Activated T-cell treated with anti-CD3 and anti-CD28 coated beads, Interleukin-2, amount 50 U/mL, for 24 hours (primary cell): ENCODE measurements at places on chromosomes 12 and 14.

GRCh38 chr12:58727521-58727920 lies 192.8 kb downstream of the LRIG3 start:
- no peak for DNase-seq

DNA sequence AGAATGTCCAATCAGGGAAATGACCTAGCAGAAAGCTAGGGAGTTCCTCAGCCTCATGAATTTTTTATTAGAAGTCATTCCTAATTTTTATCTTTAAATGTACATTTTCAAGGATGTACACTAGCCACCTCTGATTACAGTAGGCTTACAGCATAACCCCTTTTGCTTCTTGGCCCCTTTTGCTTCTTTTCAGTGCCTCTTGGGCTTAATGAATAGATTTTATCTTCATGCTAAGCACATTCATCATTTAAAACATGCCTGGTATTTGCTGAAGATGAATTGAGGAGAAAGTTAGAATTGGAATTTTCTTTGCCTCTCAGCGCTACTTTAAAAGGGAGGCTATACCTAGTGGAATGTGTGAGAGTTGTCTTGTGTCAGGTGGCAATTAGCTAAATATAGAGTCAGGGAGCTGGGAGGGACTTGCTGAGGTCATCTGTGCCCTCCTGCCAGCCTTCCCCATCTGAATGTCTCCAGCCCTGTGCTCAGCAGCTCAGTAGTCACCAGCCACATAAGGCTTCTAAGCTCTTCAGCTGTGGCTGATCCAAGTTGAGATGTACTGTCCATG lies 132.1 kb downstream of the SAMD4A start:
- DNase-seq, result no peak

DNA sequence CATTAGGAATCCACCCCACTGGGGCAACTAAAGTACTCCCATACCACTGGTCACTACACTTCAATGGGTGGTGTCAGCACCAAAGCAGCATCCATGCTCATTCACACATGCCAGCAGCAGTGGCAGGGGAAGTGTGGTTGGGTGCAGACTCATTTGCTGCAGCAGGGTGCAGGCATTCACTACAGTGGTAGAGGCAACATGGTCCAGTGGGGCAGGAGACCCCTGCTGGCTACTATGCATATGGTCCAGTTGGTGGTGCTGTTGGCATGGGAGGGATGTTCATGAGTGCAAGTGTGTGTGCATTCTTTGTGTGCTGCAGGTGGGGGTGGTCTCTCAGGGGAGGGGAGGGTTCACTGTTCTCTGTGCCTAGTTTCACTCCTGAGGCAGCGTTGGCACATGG lies 908.4 kb upstream of the NOVA1 start:
- no peak for DNase-seq

DNA sequence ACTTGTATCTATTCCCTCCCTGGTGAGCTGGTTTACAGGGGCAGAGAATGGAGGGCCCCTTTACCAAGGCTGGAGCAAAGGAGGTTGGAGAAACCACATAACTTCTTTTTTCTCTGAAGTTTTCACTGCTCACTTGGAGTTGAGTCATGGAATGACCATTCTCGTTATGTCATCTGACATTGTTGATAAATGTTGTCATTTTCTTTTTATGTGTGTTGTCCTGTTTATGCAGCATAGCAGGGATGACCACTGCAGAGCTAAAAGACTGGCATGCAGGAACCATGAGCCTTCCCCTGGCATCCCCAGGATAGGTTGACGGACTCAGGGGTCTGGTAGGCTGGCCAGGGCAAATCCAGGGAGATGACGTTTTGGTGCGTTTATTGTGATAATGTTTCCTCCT lies 256.8 kb upstream of the DDHD1 start:
- no peak for DNase-seq

GRCh38 chr14:28759653-28760313 lies 6.8 kb upstream of the FOXG1 start:
- no peak for DNase-seq

- DNase-seq, result no peak
Observed at GRCh38 chr12:47024463-47024862, 55.0 kb upstream of the PCED1B start.

- DNase-seq, result no peak
Observed at GRCh38 chr14:55699131-55700057, 119.4 kb downstream of the KTN1 start.

DNA sequence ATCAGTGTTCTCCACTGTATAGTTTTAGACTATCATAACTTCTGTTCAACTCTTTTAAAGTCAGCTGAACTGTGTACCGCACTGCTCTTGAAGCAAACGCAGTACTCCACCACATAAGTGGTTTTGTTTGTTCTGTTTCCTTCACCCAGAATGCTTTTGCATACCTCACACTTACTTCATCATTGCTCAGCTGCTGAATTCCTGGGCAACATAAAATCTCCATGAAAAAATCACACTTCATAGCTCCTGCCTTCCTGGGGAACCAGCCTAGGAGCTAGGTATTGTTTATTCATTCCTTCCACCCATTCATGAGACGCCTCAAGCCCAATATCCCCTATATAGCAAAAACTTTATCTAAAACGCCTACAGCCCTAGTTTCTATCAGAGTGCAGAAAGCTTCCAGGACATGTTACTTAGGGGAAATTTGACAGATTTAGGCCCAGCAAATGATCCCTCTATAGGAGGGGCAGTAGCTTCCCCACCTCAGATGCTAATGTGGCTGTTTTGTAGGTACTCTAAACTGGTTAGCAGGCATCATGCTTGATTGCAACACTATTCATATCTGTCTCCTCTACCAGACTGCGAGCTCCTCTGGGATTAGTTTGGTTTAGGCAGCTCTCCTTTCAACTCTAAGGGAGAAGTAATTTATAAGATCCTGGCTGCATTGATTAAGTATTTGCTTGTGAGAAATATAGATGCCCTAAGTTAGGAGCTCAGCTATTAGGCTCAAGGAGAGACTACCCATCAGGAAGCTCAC lies 44.5 kb downstream of the LRRC9 start:
- no peak for DNase-seq

DNA sequence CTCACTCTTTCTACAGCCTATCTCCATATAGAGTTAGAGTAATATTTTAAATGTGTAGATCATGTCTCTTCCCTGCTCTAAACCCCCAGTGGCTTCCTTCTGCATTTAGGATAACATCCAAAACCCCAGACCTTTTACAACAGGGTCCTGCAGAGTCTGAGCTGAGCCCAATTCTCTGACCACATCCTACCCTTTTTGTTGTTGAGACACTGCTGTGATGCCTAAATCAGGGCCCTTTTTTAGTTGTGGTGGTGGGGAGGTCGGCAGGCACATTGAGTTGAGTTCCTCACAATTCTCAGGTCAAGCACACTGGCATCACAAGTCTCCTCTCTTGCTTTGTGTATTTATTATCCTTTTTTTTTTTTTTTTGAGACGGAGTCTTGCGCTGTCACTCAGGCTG lies 1.8 kb upstream of the DDX47 start:
- DNase-seq, result no peak

GRCh38 chr12:127119600-127120140 lies 1147.3 kb upstream of the TMEM132C start:
- DNase-seq, result no peak

DNA sequence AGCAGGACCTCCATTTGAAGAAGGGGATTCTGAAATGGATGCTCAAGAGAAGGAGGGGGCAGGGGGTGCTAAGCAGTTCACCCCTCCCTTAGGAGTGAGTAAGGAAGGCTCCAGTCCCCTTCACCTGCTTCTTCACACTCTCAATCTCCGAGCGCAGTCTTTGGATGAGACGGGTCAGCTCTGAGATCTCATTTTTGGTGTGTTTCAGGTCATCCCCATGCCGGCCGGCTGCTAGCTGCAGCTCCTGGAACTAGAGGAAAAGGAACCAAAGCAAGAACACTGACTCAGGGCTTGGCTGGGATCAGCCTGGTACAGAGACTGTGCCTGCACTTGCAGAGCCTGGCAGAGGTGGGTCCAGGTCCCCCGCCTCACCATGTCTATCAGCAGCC lies 7.3 kb downstream of the KRT73 start:
- DNase-seq, result no peak

DNA sequence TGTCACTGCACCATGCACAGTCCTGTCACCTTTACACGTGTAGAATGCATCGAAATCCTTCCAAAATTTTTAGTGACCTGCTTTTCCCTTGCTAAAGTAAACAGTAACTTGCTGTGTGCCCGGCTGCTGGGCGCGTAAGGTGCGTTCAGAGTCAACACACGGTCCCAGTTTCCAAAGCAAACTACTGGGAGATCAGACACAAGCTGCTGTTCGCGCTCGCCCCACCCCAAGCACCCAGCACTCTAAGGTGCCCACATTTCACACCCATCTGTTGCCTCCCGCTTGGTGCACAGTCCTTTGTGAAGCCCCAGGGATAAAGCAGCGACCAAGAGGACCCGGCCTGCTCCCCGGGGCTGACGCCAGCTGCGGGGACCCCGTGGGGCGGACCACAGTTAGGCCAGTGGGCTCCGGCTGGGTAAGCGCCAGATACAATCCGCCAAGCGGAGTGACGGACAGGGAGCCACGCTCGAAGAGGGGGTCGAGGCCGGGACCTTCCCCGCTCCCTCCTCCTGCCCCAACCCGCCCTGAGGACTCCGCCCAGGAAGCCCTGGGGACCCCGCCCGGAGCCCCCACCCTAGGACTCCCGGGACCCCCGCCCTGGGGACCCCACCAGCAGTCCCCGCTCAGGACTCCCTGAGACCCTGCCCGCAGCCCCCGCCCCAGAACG lies 633 bp downstream of the STX2 start:
- DNase-seq, result peak; percentile 71

- no peak for DNase-seq
Observed at GRCh38 chr14:79077096-79077495, 906.9 kb downstream of the NRXN3 start.

DNA sequence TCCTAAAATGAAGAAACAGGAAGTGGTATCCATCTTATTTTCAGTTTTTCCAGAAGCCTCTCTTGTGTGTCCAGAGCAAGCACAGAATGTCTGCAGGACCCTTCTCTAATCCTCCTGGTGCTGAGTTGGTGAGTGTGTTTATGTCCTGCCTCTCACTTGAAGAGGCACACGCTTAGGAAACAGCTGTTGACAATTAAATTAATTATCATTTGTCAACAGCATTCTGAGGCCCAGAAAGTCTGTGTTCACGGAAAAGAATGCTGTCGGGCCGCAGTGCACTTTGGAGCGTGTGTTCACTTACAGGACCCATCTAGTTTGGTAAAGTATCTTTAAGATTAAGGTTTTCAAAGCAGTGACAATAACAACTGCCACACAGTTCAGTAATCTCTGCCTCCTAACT lies 70.5 kb downstream of the LMNTD1 start:
- no peak for DNase-seq

DNA sequence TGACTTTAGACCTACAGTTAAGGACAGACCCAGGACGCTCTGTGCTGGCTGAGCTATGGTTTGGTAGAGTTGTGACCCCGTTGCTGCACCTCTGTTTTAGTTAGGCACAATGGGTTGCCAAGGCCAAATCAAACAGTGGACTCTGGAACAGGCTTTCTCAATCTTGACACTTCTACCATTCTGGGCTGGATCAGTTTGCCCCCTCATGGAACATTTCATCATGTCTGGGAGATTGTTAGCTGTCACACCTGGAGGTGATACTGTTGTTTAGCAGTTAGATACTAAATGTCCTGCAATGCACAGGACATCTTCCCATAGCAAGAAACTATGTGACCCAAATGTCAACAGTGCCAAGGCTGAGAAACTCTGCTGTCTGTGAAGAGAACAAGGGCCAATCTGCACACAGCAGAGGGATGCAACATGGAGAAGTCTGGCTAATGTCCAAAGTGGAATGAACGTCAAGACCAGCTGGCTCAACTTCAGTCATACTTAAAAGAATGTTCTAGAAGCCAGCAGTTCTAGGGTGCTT lies 65.6 kb upstream of the DICER1 start:
- DNase-seq, result no peak

DNA sequence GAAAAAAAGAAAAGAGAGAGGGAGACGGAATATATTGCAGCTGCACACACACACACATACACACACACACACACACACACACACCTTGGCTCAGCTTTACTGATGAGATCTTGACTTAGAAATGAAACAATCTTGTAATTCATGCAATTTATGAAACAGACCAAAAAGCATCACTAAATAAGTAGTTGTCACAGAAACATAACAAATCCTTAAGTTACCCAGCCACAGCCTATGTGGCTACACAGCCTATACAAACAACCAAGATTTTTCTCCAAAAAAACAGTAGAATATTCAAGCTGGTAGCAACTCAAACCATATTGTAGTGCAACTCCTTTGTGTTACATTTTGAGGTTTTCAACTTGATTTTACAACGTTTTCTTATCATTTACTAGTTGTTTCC lies 37.9 kb upstream of the GNG2 start:
- no peak for DNase-seq

DNA sequence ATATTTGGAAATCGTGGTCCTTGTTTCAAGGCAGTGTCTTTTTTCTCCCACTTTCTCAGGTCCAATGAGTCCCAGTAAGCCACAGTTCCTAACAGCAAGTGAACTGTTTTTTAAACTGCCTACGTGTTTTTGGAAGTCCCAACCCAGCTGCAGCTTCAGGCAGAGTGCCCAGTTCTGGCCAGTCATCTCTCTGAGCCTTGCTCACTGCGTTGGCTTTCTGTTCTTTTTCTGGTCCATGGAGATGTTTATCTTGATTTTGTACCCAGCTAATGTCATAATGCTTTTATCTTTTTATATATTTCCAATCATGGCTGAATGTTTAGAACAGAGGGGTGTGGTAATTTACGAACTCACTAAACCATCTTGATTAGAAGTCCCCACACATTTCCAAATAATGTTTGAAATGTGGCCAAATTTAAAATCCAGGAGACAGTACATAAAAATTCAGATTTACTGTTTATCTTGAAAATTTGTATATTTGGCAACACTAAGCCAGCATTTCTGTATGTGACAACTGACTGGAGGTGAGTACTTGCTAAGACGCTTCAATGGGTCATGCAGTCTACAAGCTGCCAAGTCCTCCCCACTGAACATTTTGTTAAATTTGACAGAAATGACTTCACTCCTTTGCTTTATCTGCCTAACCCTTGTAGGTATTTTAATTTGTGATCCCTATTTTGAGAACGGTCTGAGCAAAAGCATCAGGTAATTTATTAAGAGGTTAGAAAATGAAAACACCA lies 46.1 kb upstream of the OTOGL start:
- no peak for DNase-seq

GRCh38 chr12:29429999-29430715 lies 49.2 kb upstream of the ERGIC2 start:
- no peak for DNase-seq

DNA sequence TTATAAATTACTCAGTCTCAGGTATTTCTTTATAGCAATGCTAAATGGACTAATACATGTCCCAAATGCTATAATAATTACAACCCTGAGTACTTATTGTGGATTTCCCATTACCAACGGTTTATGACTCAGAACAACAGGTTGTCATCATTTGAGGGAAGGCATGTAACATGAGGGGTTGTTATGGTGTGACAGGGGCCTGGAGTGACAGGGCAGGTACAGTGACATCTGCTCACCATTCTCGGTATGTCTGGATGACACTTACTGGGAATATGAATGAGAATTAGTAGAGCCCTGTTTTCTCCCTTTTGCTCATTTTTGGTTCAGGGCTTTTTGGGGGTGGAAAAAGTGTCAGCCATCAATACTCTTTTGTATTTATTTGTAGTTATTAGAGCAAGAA lies 36.2 kb upstream of the FERMT2 start:
- DNase-seq, result no peak
